Stimulated activated CD4-positive, alpha-beta T cell treated with anti-CD3 and anti-CD28 coated beads, Interleukin-1b, Interleukin-23, amount 100 ng/mL, for 1 hour (primary cell): ENCODE measurements at places on chromosomes 16 and 17.

DNA sequence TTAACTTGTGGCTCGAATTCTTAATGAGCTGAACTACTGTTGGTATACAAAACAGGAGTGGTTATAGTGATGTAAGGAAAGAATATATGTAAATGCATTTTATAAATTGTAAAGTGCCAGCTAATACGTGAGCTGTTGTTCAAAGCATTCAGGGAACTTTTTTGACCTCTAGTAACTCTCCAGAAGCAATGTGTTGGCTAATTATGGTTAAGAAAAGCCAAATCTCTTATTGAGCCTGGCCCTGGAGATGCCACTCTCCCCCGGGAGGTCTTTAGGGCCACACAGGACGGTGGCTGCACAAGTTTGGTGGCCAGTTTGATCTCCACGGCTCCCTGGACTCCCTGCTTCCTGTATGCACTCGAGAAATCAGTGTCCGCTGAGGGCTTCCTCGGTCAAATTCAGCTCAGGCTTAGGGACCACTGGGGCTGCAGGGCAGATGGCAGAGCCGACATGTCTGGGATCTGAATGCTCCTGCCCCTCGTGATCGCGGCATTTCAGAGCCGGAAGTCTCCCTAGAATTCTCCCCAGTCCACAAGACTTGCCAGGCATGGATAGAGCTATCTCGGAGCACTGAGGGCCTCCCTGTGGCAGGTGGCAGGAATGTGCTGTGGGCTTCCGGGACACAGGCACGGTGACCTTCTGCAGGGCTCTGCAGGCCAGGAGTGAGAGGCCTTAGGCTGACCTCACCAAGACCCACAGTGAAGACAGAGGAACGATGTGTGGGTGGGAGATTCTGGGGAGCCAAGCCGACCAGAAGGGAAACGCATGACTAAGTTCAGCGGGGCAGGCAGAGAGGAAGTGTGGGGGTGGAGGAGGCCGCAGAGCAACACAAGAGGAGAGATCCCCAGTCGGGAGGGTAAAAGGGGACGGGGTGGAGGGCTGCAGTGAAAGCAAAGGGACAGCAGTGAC is 18.6 kb upstream of the PITPNM3 start:
- DNase-seq: no peak

GRCh38 chr17:18093616-18094408 is 6.1 kb downstream of the DRG2 start:
- DNase-seq: no peak

DNA sequence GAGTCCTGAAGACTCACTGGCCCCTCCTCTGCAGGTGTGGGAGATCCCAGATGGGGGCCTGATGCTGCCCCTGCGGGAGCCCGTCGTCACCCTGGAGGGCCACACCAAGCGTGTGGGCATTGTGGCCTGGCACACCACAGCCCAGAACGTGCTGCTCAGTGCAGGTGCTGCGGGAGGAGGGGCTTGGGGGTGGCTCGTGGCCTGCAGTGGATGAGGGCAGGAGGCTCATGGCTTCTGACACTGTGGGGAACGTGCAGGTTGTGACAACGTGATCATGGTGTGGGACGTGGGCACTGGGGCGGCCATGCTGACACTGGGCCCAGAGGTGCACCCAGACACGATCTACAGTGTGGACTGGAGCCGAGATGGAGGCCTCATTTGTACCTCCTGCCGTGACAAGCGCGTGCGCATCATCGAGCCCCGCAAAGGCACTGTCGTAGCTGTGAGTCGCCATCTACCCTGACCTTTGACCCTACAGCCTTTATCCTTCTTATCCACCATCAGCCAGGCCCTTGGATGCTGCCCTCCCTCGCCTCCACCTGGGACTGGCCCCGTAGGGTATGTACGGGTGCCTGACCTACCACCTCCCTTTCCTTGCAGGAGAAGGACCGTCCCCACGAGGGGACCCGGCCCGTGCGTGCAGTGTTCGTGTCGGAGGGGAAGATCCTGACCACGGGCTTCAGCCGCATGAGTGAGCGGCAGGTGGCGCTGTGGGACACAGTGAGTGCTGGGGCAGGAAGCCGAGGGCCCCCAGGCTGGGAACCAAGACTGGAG is 3.6 kb downstream of the CORO1A start:
- DNase-seq: peak; percentile 88

GRCh38 chr16:88516601-88517061 is 53.6 kb upstream of the ZC3H18 start:
- no peak for DNase-seq

GRCh38 chr16:9327253-9327652 is 235.8 kb downstream of the HAPSTR1 start:
- no peak for DNase-seq

DNA sequence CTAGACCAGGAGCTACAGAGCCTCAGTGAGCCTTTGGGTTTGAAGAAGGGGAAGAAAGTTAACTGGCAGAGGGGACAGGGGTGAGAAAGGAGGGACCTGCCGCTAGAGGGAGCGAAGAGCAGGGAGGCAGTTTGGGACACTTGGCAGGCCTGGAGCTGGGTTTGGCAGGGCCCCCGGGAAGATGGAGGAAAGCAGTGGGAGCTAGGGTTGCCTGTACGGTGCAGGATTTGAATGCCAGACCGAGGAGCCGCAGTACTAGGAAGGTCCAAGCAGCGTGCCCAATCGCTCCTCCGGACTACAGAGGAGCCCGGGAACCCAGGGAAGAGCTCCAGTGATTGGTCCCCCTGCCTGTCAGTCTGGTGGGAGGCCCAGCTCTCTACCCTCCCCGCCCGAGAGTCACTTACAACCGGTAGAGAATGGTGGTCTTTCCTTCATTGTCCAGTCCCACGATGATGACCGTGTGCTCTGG is 1.3 kb downstream of the ARL5C start:
- no peak for DNase-seq

- DNase-seq: no peak
Observed at GRCh38 chr16:65688301-65688700, 566.4 kb upstream of the CDH11 start.
